Activated CD8-positive, alpha-beta T cell treated with anti-CD3 and anti-CD28 coated beads for 36 hours (primary cell): ENCODE measurements at places on chromosomes 12 and 14. TPM values are rescaled to one million over a fixed set of nuclear protein-coding genes. Genes with fewer than 3 reads are reported as not detected.

CFAP73 gene
- total RNA-seq = 1.7 TPM

DNA sequence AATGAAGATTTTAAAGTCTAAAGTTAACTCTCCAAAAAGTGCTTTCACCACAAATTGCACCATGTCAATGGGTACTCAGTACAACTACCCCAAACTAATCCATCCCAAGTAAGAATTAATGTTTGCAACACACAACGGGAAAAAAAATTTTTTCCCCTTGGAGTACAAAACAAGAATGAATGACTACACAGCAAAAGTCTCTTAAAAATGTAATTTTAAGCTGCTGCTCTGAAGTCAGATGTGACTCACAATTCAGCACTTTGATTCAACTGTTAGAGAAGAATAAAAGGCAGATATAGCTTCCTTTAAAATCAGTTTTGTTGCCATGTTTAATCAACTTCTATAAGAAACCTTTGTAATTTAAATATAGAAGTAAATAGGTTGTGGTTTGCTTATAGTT is 42.5 kb upstream of the VPS33A start:
- no peak overlapping the region for H3K4me3 ChIP-seq
- H3K36me3 ChIP-seq = peaks cover 5% of the 10 kb centered on the region
- H3K4me1 ChIP-seq = no peaks in the 10 kb centered on the region

COX8C gene
- not detected for total RNA-seq

- H3K4me1 ChIP-seq = peaks cover 30% of the 10 kb centered on the region
- no peak overlapping the region for H3K27ac ChIP-seq
- H3K4me3 ChIP-seq = no peak overlapping the region
Measured at GRCh38 chr12:128825835-128826234, 2.1 kb upstream of the SLC15A4 start.

GRCh38 chr14:77148510-77149231 is 7.1 kb upstream of the ZDHHC22 start:
- no peak for DNase-seq
- H3K4me1 ChIP-seq = no peaks in the 10 kb centered on the region
- no peak overlapping the region for H3K4me3 ChIP-seq
- H3K27ac ChIP-seq = no peak overlapping the region
- no peaks in the 10 kb centered on the region for H3K36me3 ChIP-seq

DNA sequence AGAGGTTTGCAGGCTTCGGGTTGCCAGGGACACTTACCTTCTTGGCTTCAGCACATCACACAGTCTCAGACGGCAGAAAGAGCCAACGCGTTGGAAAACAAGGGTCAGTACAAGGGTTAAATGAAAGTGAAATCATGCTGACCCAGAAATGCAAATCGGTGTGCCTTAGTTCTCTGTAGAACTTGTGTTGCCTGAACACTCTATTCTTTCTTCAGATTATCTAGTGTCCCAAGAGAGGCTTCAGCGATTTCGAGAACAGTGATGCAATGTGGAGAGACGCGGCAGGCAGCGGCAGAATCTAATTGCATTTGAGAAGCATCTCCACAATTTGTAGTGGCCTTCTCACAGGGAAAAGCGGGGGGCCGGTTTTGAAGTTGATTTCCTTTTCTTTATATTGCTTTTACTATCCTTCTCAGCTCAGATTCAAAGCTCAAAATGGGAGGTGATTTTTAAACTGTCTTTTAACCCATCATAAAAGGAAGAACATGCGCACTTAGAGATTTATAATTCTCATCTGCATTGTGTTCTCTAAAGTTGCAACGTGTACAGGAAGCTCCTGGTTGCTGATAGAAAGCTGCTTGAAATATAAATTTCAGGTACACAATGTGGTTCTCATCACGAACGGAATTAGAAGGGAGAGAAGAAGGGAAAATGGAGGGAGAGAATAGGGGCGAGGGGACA is 67.8 kb upstream of the EGLN3 start:
- H3K27me3 ChIP-seq = no peaks in the 10 kb centered on the region
- H3K36me3 ChIP-seq = peaks cover 2% of the 10 kb centered on the region
- DNase-seq = peak; percentile 16

- H3K36me3 ChIP-seq = no peaks in the 10 kb centered on the region
- H3K27me3 ChIP-seq = peaks cover 2% of the 10 kb centered on the region
- no peak overlapping the region for H3K4me3 ChIP-seq
- H3K4me1 ChIP-seq = no peaks in the 10 kb centered on the region
- no peak overlapping the region for H3K27ac ChIP-seq
- DNase-seq = no peak
Measured at GRCh38 chr14:23043145-23043544, 1.1 kb downstream of the PSMB11 start.

IFNG-AS1 gene
- not detected for total RNA-seq

DNA sequence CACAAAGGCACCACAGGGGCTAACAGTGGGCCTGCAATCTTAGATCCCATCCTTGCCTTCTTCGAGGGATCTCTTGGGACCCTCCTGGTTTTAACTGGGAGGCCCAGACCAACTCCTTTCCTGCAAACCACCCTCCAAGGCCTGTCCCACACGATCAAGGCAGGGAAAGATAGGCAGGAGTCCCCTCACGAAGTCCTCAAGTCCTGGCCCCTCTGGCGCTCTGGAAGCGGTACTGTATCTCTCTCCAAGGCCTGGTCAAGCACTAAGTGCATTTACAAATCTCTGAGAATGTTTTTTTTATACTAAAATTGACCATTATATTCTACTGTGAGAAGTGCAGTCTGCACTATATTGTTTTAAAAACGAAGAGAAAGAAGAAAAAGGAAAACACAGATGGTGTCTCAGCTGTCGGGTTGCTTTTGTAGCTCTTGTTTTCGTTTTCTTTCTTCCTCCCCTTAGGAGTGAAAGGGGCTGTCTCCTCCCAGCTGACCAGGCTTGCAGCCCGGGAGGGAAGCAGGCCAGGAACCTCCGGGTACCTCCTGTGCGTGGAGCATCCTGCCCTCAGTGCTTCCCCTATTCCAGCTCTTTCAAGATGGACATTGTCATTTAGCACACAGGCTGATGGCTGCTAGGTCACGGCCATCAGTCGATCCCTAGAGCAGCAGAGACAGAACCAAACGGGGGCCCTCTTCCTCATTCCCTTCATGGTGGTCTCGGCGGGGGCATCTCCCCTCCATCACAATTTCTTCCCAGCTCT is 56.7 kb downstream of the FAM222A start:
- no peaks in the 10 kb centered on the region for H3K4me1 ChIP-seq
- H3K36me3 ChIP-seq = no peaks in the 10 kb centered on the region
- no peak overlapping the region for H3K27ac ChIP-seq
- no peaks in the 10 kb centered on the region for H3K27me3 ChIP-seq

GRCh38 chr12:58381546-58381945 is 440.2 kb downstream of the ATP23 start:
- H3K27ac ChIP-seq = no peak overlapping the region
- H3K27me3 ChIP-seq = peaks cover 5% of the 10 kb centered on the region
- no peaks in the 10 kb centered on the region for H3K4me1 ChIP-seq
- no peak for DNase-seq
- H3K4me3 ChIP-seq = no peak overlapping the region
- no peaks in the 10 kb centered on the region for H3K36me3 ChIP-seq
